NCI-H1930 (cell line): ENCODE measurements at places on chromosomes 5 and 9.

DNA sequence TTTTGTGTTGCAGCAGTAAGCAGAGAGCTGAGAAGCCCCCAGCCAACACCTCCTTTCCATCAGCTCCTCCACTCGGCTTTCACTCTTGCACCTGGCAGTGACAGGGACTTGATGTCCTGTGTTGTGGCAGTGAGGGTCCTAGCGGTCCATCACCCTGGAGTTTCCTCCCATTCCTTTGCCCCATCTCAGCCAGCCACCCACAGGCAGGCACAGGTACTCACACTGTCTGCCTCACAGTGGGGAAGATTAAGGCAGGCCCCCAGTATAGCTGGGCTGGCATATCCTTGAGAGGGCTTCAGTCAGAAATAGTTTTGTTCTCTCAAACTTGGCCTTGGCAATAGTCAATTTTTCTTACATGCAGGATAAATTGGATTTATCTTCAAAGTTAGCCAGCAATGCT, 362.7 kb downstream of the GADD45G start:
- DNase-seq: no peak

- DNase-seq: no peak
Measured at GRCh38 chr9:120435091-120435490, 144.9 kb downstream of the CDK5RAP2 start.

DNA sequence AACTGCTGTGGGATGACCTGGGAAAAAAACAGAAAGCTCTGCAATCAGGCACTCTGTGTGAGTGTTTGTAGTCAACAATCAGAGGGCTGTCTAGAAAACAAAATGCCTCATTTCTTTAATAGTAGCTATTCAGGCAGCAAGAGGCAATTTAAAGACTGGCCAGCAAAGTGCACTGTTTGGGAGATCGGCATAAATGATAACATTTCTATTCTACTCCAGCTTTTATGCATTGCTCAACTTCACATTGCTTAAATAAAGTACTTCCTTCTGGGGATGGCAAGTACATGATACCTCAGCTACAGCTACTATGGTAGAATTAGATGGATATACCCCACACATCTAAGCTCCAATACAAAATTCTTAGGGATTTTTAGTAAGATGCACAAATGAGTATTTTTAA, 193.1 kb downstream of the DCP2 start:
- no peak for DNase-seq

DNA sequence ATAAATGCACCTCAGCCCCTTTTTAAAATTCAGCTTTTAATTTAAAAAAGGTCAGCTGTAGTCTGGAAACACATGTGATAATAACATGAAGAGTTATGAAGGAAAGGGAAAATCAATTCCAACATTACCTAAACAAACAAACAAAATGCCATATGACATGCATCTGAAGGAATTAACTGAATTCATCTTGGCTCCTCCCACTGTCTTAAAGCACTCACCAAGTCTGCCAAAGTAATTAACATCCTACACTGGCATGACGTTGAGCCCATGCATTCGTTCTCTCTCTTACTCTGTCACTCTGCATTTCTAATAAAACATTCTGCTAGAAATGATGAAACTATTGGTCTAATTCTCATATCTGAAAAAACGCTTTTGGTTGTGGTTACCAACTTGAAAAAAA, 37.7 kb downstream of the TSSK1B start:
- DNase-seq: no peak

DNA sequence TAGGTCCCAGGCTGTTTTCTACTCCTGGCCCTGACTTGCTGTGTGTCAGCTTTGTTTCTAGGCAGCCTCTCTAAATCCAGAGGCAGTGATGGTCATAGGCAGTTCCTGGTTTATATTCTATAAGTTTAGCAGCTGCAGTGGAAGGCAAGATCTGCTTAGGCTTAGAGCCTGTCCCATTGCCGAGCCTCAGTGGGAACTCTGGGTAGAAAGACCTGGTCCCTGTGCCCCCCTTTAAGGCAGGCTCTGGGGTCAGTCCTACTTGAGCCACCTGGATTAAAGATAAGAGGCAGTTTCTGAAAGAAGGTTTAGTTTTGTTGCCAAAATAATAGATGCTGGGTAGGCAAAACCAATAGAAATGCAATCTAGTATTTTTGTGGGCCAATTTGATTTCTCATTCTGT, 13.6 kb downstream of the MCCC2 start:
- DNase-seq: no peak

GRCh38 chr5:121640298-121640697, 211.4 kb upstream of the FTMT start:
- no peak for DNase-seq

DNA sequence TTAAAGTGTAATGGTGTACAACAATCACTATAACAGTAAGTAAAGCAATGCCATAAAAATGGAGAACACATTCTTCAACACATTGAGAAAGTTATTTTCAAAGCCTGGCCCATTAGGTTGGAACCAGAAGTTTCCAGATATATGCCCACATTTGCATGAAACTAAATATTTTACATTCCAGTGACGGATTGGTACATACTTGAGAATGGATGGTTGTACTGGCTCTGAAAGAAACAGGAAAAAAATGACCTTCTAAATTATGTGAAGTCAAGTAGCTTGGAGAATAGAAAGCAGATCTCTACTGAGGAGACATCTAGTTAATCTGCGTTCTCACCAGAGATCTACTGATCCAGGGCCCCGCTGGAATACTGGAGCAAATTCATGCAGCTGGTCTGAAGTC, 1037.0 kb downstream of the NR2F1-AS1 start:
- DNase-seq: no peak

GRCh38 chr5:93993161-93993560, 251.8 kb upstream of the POU5F2 start:
- DNase-seq: no peak

DNA sequence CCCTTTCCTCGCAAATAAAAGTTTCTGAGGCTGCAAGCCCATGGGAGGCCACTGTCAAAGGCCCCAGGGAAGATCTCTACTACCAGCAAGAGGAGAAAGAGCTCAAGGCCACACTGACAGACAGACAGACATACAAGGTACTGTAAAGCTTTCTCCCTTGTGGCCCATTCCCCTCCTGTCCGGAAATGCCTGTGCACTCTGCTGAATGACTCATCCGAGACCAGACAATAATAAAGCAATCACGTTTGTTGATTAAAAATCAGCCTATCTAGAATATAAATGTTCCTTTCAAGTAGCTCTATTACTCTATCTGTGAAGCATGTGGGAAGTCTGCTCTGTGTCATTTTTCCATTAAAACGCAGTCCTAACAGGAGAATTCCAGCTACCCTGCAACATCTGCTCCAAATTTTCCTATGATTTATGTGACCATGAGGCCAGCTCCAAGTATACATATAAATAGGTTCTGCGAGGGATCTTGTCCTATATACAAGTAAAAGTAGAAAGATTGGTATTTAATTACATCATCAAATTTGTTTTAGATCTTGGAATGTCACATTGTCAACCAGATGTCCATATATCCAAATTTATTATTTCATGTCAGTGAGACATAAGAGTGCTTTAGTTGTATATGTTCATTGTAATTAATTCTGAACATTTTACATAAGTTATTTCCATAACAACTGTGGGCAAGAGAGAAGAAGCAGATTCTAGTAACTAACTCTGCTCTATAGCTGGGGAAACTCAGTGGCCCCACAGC, 34.7 kb upstream of the TGFBI start:
- DNase-seq: no peak

GRCh38 chr5:20683241-20683940, 695.4 kb upstream of the CDH18 start:
- DNase-seq: no peak

GRCh38 chr5:32144378-32145207, 29.5 kb downstream of the GOLPH3 start:
- no peak for DNase-seq

DNA sequence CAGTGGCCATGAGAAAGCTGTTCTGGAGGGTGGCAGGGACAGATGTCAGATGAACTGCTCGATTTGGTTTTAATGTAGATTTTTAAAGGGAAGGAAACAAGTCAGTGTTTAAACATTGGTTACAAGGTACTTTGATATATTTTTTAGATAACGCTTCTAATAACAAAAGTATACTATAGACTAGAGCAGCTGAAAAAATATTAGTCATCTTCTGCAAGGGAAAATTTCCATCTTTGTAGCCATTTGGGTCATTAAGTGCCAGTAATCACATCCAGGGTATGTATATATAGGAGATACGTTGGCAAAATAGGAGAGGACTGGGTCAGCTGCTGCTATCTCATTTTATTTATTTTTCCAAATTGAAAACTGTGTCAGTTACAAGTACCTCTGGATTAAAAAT, 69.0 kb downstream of the SV2C start:
- no peak for DNase-seq
